SHP77 (cell line): ENCODE measurements at places on chromosomes 7 and 10.

DNA sequence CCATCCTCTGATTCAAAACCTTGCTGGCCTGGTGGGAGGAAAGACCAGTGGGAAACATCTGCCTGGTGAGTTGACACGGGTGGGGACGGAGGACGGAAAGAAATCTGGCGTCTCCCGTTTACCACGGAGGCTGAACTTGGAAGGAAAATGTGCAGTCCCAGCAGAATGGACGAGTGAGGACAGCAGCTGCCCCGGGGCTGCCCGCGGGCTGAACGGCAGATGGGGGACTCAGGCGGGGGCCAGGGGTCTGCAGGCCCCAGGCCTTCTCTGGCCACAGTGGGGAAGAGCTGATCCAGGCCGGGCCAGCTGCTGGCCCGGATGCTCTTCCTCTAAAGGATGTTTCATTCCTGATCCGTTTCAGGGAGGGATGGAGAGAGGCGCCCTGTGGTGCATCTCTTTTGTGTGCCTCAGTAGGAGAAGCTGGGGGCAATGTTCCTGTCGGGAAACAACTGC is 147.5 kb upstream of the CHST15 start:
- DNase-seq: no peak

DNA sequence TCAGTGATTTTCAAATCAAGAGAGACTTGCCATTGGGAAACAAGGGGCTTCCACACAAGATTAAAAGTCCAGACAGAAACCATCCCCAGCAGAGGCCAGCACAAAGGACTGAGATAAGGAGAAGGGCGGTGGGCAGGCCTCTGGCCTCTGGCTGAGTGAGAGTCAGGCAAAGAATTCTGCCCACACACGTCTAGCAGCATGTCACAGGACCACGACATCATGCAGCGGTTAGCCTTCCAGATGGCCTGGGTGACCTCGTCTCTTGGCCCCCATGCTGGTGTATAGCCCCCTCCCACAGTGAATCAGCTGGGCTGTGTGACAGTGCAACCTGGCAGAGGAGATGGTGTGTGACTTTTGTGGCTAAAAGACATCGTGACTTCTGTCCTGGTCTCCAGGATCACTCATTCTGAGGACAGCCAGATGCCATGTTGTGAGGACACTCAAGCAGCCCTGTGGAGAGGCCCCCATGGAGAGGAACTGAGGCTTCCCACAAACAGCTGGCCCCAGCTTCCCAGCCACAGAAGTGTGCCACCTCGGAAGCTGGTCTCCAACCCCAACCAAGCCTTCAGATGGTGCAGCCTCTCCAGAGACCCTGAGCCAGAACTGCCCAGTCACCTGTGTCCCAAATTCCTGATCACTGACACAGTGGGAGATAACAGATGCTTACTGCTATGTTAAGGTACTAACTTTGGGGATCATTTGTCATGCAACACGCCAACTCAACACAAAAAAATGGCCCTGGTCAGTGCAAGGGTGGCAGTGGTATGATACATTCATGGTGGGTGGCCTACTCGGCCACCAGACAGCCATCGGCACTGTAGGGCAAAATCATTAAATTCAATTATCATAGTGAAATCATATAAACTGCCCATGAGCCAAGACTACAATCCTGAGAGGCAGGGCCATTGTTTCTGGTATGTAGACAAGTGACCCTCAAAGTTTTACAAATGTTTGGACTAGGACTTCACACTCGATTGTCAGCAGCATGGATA is 73.2 kb downstream of the TNS3 start:
- no peak for DNase-seq

DNA sequence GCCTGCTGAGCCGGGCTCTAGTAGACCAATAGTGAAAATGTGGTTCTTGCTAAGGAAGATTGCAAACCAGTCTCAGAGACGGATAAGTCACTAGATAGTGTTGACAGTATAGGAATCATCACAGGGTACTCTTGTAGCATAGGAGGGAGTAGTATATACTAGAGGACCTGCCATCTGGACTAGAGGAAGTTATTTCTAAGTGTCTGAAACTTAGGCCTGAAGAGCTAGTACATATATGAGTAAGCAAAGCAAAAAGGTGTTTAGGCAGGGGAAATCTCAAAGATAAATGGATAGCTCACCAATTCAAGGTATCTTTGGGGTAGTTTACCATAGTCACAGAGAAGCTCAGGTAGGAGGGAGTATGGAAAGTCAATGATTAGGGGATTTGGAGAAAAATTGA is 428.1 kb downstream of the CNTNAP2 start:
- no peak for DNase-seq

DNA sequence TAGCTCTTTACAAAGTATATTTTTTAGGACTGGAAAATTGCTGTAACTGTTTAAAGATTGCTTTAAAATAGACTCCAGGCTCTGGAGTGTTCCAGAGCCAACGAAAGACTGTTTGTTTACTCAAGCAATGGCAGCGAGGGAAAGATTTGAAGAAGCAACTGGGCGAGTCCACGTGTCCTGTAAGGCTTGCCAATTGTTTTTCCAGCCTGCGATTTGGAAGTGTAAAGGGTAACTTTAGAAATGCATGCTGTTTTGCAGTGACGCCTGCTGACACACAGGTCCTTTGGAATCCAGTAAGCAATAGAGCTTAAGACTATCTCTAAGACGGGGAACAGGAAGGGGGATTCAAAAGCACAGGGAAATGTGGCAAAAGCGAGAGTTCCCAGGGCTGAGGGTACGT is 55.8 kb downstream of the TACC2 start:
- no peak for DNase-seq

DNA sequence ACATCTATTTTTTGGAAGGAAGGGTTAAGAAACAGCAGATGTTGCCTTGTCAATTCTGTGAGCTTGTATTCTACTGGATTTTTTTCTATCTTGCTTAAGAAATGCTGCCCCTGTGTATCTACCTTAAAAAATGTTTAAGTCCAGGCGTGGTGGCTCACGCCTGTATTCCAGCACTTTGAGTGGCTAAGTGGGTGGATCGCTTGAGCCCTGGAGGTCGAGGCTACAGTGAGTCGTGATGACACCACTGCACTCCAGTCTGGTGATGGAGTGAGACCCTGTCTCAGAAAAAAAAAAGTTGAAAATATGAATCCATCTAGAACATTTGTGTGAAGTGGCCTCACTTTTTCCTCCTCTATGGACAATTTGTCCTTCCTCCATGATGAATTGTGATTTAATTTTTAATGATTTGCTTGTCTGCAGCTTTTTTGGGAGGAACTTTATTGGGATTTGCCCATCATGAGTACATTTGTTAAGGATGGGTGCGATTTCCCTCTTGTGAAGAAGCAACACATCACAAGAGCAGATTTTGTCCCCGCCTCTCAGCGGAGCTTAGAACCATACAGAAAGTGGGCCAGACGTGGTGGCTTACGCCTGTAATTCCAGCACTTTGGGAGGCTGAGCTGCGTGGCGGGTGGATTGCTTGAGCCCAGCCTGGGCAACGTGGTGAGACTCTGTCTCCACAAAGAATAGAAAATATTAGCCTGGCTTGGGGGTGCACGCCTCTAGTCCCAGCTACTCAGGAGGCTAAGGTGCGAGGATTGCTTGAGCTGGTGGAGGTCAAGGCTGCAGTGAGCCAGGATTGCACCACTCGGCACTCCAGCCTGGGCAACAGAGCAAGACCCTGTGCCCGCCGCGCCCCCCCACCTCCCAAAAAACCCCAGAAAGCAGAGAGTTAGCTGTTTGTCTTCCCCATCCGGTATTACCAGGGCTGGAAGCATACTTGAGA is 57.7 kb downstream of the DNAJB6 start:
- DNase-seq: no peak

- DNase-seq: no peak
These were observed 90.7 kb downstream of the DGKI start for GRCh38 chr7:137755846-137756651.

DNA sequence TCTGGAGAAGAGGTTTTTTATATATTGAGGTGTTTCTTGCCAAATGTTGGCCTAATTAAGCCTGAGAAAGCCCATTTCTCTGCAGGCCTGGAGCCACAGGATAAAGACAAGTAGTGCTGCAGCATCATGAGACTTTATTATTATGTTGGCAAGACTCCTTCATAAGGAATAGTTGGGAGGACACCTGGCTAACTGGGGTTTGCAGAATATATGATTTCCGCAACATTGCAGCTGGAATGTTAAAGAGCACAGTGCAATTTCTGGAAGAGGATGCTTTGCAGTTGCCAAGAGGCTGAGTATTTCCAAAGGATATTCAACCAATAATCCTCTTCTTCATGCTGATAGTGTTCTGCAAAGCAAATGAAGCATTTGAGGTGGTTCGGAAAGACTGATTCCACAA is 1512.8 kb upstream of the LRRTM3 start:
- no peak for DNase-seq

GRCh38 chr7:80711531-80711930 is 73.1 kb downstream of the CD36 start:
- no peak for DNase-seq

- DNase-seq: no peak
These were observed 130.5 kb upstream of the UNC5B start for GRCh38 chr10:71081912-71082311.

DNA sequence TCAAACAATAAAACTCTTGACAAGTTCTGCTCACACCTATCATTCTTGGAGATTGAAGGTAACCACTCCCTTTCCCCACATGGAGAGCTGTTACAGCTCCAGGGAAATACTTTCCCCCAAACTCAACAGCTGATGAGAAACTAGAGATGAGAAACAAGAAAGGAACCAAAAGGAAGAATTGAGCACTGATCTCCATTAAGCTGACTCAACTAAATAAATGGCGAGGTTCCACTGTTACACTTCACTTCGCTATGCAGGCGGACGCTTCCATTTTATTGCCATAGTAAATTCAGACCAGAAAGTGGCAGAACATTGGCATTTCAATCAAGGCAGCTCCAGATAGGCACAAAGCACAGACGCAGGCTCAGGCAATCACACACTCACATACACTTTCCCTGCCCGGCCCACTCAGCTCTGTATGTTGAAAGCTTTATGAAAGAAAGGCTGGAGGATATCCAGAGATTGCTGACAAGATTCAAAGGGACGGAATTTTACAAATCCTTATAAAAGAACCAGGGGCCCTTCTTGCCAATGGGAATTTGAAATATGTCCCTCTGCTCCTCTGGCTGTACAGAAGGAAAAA is 11.5 kb upstream of the YAE1 start:
- DNase-seq: no peak

DNA sequence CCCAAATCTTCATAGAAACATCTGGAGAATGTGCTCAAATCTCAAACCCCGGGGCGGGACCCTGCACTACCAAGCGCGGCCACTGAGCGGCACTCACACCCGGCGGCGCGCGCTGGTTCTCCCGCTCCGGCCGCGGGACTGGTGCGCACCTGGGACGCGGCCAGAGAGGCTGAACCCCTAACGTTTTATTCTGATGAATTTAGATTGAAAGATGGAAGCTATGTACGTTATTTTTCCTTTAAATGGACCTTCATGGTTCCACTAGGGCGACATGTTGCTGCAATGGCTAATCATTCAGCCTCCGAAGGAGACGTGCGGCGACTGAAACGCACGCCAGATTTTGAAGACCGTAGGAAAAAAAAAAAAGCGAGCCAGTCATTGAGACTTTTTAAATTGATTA is 107.0 kb upstream of the INSIG1 start:
- DNase-seq: no peak

- DNase-seq: no peak
These were observed 123.7 kb downstream of the CNOT4 start for GRCh38 chr7:135386181-135386580.

DNA sequence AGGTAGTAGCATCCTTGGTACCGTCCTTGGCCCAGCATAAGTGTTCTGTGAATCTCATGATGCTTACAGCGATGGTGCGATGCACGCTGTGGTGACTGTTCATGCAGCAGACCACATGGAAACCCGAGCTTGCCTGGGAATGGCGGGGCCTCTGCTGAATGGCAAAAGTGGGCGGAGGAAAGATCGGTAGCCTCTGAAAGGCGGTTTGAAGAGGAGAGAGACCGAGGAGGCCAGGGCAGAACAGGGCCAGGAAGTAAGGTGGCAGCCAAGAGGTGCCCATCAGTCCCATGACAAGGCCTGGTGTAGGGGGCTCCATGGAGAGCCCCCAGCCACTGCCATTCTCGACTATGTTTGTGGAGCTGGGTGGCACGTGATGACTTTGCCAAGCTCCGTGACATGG is 33.2 kb upstream of the CNPY1 start:
- DNase-seq: no peak
